ENCODE measurements at places on chromosomes 2 and 18.

- no peak for DNase-seq
Observed at GRCh38 chr18:7370802-7371201, 139.9 kb downstream of the LRRC30 start.

DNA sequence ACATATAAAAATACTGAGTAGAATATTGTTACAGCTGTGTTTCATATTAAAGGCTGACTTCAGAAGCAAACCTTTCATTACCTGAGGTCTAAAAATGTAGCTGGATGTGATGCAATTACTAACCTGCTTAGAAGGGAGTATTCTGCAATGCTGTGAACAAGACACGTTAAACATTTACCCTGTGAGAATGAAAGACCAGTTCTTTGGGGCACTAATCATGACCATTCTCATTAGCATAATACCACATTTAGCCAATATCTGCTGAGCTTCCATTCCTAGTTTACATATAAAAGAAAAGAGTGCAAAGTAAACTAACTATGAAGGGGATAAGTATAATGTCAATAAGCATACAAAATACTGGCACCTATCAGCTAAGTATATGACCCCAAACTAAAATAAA lies 784.0 kb upstream of the KLHL29 start:
- DNase-seq: no peak

- no peak for DNase-seq
Observed at GRCh38 chr2:4561196-4561595, 857.8 kb downstream of the DCDC2C start.

GRCh38 chr2:43001055-43001378 lies 208.6 kb upstream of the HAAO start:
- DNase-seq: no peak

- DNase-seq: no peak
Observed at GRCh38 chr18:38695559-38696280, 1130.1 kb upstream of the CELF4 start.

DNA sequence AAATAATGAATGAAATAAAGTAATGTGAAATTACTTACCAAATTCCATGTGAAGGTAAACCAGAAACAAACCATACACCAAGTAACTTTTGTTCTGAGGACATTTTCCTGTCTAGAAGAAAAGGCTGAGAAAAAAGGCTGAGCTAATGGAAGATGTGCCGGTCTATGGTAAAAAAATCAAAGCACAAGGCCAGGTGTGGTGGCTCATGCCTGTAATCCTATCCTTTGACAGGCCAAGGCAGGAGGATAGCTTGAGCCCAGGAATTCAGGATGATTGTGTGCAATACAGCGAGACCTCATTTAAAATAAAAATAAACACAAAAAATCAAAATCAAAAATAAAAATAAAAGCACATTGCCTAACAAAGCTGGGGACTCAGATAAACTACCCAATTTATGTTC lies 6.7 kb downstream of the ORC4 start:
- no peak for DNase-seq

GRCh38 chr18:5238371-5238976 lies 41.4 kb upstream of the AKAIN1 start:
- no peak for DNase-seq

DNA sequence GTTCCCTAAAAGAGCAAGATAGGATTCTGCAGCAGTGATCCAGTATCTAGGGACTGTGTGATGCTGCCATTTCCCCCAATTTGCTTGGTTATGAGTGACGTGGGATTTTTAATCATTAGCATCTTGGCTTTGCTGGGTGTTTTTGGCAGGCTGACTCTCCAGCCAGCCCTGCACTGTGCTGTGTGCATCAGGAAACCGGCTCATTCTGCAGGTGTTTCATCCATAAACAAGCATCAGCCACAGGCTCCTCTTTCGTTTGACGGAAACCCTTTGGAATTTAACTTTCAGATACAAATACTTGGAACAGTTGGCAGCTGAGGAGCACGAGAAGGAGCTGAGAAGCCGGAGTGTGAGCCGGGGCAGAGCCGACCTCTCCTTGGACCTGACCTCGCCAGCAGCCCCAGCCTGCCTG lies 135.9 kb downstream of the TPGS2 start:
- no peak for DNase-seq

Data from NCI-H748 treated with DMSO at 0.1 percent for 48 hours (cell line).